Cardiac muscle cell (in vitro differentiated cells and primary cell): ENCODE measurements at places on chromosomes 12 and 14. TPM values are rescaled to one million over a fixed set of nuclear protein-coding genes. Genes with fewer than 3 reads are reported as not detected.
A peak's percentile ranks its signal among the peaks of the same experiment; 100 is the strongest.

The SLC2A3 gene
- 251 and 267 TPM in 2 replicates for total RNA-seq

GRCh38 chr12:128365032-128365431 is 98.1 kb downstream of the TMEM132C start:
- DNase-seq = no peak

DNA sequence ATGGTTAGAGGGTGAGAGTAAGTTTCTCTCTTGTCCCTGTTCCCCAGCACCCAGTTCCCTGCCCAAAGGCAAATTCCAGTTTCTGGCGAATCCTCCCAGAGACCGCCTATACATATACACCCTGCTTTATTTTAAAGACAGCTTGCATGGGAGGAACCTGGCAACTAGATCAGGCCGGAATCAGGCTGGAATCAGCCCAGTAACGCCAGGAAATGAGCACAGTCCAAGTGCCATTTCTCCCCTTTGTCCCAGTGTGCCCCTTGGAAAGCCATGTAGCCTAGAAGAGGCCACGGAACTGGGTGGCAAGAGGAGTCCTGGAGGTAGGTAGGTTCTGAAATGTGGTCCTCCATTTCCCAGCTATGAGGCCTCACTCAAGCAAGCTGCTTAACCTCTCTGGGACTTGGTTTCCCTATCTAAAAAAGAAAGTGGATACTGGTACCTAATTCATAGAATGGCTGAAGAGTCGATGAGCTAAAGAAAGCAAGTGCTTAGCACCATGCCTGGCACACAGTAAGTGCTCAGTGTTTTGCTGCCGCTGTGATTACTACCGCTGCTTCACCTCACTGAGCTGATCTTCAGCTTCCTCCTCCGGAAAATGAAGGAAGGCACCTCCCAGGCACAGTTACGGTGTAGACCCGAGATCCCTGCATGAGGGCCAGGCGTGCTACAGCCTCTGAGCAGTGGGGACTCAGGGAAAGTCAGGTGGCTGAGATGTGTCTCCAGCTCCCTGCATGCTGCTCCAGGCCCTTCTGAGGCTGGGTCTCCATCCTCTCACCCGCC is 36.4 kb downstream of the PITPNM2 start:
- no peak for DNase-seq

- no peak for DNase-seq
Observed at GRCh38 chr12:102249079-102249841, 51.6 kb upstream of the PMCH start.

DNA sequence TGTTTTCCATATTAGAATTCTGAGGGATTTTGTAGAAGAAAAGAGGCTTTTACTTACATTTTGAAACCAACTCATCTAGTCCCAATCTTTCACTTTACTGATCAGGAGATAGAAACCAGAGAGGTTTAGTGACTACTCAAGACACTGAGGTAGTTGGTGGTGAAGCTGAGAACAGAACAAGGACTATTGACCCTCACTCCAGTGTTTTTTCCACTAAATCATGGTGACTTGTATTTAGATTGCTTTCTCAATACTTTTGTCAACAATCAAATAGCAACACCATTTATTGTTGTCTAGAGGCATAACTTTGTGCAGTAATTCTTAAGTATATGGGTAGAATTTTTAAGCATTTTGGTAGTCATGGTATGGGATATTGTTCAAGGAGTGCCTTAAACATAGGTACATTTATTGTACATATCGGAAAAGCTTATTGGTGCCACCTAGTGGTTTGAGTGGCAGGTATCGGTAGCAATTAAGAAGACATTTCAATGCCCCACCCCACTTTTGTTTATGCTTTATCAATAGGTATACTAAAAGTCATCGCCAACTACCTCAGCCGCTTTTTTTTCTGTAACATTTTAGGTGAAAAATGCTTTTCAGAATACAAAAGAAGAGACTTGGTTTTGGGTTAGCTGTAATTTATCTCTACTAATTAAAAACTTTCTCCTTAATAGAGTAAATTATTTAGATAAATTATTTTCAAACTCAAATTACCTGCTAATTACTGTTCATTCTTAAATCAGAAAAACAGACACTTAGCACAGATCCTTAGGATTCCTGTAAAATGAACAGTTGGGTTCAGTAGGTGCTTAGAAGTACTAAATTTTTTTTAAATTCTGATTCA is 47.3 kb upstream of the PAWR start:
- DNase-seq = peak; percentile 76

DNA sequence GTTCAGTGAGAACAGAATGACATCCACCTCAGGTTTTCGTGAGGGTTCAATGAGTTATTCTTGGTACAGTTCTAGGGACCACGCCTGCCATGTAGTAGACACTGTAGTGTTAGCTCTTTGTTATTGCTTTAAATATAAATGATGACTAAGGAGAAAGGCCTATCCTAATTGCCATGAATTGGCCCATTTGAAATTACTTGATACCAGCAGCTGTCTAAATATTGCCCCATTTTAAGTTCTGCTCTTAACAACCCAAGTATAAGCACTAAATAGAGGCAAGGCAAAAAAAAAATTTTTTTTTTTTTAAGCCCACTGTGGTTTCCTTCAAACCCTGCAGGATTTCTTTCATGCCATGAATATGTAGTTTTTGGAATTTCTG is 84.5 kb downstream of the BORCS5 start:
- no peak for DNase-seq

DNA sequence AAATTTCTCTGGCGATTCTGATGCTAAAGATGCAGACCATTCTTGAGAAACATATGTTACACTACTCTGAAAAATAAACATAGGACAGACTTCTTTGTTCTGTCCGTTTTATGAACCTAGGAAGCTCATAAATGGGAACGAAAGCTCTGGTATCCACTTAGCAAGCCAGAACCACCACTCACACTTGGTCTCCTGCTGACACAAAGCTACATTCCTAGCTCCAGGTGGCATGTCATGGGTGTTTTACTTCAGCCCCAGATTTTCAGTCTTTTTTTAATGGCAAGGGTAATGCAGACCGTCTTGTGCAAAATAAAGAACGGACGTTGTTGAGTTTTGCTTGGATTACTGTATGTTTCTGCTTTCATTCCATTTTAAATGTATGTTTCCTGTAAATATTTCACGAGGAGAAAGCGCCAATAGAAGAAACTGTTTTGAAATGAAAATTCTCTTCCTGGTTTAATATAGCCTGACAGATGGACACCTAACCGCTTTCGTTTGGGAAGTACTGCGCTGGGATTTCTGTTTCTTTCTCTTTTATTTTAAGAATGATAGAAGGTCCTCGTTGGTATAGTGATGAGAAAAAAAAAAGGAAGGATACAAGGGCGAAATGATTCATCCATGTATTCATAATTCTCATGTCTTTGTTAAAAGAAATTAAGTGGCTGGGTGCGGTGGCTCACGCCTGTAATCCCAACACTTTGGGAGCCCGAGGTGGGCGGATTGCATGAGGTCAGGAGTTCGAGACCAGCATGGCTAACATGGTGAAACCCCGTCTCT is 871 bp upstream of the COQ5 start:
- DNase-seq = peak; percentile 46

- DNase-seq = peak; percentile 37
Observed at GRCh38 chr14:70188659-70189455, at the start of gene SLC8A3. SLC8A3 (minus strand) TSS chr14:70188951; CDS start chr14:70168422, 20,529 bp downstream.

DNA sequence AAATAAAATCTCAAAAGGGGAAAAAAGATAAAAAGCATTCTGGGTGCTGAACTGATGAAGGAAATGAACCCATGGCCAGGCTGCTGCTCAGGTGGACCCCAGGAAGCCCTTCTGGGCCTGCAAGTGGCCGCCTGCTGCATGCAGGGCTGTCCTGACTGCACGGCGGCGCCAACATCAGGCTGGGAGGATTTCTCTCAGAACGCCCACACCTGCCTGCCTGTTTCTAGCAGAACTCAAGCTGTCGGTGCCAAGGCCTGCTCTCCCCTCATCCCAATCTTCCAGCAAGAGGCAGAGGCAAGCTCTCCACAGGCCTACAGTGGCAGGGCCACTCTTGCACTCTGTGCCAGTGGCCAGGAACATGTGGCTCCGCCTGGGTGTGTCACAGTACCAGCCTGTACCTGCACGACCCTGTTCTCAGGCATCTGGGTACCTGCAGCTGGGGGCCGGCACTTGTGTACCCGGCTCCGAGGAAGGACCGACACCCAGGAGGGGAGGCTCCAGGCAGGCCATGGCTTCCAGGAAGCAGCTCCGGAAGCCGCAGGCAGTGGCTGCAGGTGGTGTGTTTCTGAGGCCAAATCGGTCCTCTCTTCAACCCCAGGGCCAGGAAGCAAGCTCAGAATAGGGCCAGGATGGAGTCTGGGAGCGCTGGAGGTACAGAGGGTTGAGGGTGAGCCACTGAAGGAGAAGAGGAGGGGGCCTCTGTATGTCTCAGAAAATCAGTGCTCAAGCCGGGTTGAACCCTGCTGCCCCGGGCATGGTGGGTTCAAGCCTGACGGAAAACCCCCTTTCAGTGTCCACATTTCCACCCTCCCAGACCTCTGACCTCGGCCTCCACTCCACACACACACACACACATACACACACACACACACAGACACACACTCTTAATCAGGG is 2.5 kb upstream of the INF2 start:
- no peak for DNase-seq

DNA sequence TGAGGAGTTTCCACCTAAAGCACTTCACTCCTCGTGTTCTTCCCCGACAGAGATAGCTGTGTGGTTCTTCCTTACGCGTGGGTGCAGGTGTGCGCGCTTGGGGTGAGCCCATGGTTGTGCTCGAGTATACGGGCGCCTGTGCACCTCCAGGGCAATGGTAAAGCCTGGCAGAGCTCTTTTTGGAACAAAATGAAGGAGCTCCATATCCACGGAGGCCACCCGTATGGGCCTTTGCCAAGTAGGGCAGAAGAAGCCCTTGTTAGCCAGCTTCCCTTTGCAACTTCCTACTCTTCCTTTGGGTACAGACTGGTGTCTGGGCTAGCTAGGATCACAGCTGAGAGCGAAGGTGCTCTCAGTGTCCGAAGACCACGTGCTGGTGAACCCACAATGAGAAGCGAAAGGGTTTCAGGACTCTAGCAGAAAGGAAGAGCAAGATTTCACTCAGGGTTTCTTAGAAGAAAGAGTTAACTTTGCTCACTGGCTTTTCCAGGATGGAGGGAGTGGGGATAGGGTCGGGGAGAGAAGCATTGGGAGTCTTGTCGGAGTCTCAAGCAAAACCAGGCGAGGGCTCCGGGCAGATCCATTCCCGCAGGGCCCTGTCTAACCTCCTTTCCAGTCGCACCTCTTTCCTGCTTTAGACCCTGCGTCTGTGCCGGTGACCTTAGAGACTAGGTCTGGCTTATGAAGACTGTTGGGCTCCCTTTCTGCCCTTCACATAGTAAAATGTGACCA is 960 bp upstream of the LRFN5 start:
- DNase-seq = peak; percentile 69
